Esophagus muscularis mucosa (tissue), 4 donors: ENCODE measurements at places on chromosomes 4 and X.

DNA sequence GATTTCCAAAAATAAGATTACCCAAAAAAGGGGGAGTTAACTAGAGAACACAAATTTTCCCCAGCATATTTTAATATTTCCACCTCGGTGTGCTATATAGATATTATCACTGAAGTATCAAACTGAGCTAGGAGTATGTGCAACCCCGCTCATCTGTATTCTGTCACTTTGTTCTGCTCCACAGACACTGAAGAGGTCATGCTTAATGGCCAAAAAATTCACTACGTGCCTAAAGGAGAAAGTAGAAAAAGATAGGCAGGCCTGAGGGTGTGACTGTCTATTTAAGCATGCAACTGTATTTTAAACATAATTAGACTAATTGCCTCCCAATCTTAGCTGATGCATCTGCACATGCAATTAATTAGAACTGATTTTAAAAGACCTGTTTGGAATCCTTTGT is 24.5 kb downstream of the SH3RF1 start:
- no peak for DNase-seq

- no peak for DNase-seq
Measured at GRCh38 chrX:5810636-5811035, 418.0 kb downstream of the NLGN4X start.

DNA sequence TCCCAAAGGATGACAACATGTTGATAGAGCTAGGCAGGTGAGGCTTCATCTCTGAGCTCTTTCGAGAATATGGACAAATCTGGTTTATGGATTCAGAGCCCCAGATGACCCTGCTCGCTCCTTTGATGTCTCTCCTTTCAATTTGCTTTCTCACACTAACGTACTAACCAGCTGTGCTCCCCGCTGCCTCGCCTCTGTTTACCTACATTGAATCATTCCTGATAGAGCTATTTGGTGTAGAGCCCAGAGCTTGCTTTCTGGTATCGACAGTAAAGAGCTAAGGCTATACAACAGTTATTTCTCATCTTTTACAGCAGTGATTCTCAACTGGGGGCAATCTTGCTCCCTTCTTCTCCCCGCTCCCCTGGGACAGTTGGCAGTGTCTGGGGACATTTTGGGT is 8.9 kb upstream of the PHKA2 start:
- DNase-seq = no peak

- no peak for DNase-seq
Measured at GRCh38 chr4:70614184-70614555, 14.4 kb upstream of the ENAM start.
